Caco-2 (cell line): ENCODE measurements at places on chromosomes 16 and 17.

DNA sequence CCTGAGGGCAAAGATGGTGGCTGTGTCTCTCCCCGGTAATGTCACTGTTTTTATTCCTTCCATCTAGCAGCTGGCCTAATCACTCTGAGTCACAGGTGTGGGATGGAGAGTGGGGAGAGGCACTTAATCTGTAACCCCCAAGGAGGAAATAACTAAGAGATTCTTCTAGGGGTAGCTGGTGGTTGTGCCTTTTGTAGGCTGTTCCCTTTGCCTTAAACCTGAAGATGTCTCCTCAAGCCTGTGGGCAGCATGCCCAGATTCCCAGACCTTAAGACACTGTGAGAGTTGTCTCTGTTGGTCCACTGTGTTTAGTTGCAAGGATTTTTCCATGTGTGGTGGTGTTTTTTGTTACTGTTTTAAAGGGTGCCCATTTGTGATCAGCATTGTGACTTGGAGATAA is 5.5 kb upstream of the RAPGEFL1 start:
- H3K36me3 ChIP-seq, result peaks cover 9% of the 10 kb centered on the region
- H3K4me3 ChIP-seq, result no peak overlapping the region
- H3K4me1 ChIP-seq, result peaks cover 17% of the 10 kb centered on the region
- peak overlapping the region; percentile 26 for H3K27ac ChIP-seq

GRCh38 chr16:66844342-66845079 is at the start of gene CA7:
CA7 (plus strand) TSS chr16:66844414; CDS start chr16:66844488, 74 bp downstream.
- DNase-seq, result peak; percentile 33
- peak within 1 kb of the TSS; percentile 43 for H3K4me3 ChIP-seq
- no peaks in the 10 kb centered on the region; the same call in 1 of the 2 replicates for H3K27me3 ChIP-seq
- H3K36me3 ChIP-seq, result no peaks in the 10 kb centered on the region
- H3K27ac ChIP-seq, result no peak within 1 kb of the TSS

DNA sequence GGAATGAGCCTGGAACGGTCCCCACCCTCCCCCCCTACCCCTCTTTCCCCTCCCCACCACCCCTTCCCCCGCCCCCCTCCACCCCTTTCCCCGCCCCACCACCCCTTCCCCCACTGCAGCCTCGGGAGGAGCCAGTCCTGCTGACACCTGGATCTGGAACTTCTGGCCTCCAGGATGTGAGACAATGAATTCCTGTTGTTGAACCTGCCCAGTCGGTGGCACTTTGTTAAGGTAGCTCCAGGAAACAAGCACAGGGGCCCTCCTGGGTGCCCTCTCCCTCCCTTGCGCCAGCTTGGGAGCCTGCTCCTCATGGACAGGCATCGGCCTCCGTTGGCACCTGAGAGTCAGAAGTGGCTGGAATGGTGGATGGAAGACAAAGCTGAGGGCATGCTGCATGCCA is 152.4 kb upstream of the FOXF1 start:
- no peaks in the 10 kb centered on the region for H3K4me1 ChIP-seq
- no peak for DNase-seq
- no peak overlapping the region for H3K4me3 ChIP-seq
- no peak overlapping the region for H3K27ac ChIP-seq
- no peaks in the 10 kb centered on the region for H3K36me3 ChIP-seq

- H3K27ac ChIP-seq, result no peak overlapping the region
- no peaks in the 10 kb centered on the region for H3K27me3 ChIP-seq
- no peaks in the 10 kb centered on the region for H3K4me1 ChIP-seq
- no peaks in the 10 kb centered on the region for H3K36me3 ChIP-seq
- DNase-seq, result no peak
Observed at GRCh38 chr17:78450696-78451345, 72.4 kb downstream of the PGS1 start.

GRCh38 chr17:17917394-17917793 is 54.8 kb downstream of the TOM1L2 start:
- no peak overlapping the region for H3K27ac ChIP-seq
- H3K4me1 ChIP-seq, result peaks cover 54% of the 10 kb centered on the region
- H3K27me3 ChIP-seq, result no peaks in the 10 kb centered on the region
- H3K36me3 ChIP-seq, result no peaks in the 10 kb centered on the region
- no peak overlapping the region for H3K4me3 ChIP-seq
- no peak for DNase-seq

DNA sequence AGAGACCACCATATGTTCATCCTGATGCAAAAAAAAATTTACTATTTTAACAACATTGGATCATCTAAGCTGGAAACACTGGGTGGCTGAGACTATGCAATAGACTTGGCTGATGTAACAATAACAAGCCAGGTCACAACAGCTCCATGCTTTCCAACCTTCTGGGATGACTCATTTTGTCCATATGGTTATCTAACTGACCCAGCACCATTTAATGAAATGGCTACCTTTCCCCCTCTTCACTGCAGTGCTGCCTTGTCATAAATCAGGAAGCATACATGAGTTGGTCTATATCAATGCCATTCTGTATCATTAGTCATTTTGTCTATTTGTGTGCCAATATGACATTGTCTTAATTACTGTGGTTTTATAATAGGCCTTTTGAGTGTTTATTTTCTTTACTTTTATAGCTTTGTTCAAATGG is 217.6 kb upstream of the KCNJ16 start:
- H3K27me3 ChIP-seq, result no peaks in the 10 kb centered on the region
- no peaks in the 10 kb centered on the region; the same call in 1 of the 2 replicates for H3K36me3 ChIP-seq
- 0 out of 2 replicates have a peak, but pooled peaks cover 9% of the 10 kb centered on the region for H3K4me1 ChIP-seq
- no peak overlapping the region for H3K4me3 ChIP-seq
- peak; percentile 26 for DNase-seq
- no peak overlapping the region for H3K27ac ChIP-seq

DNA sequence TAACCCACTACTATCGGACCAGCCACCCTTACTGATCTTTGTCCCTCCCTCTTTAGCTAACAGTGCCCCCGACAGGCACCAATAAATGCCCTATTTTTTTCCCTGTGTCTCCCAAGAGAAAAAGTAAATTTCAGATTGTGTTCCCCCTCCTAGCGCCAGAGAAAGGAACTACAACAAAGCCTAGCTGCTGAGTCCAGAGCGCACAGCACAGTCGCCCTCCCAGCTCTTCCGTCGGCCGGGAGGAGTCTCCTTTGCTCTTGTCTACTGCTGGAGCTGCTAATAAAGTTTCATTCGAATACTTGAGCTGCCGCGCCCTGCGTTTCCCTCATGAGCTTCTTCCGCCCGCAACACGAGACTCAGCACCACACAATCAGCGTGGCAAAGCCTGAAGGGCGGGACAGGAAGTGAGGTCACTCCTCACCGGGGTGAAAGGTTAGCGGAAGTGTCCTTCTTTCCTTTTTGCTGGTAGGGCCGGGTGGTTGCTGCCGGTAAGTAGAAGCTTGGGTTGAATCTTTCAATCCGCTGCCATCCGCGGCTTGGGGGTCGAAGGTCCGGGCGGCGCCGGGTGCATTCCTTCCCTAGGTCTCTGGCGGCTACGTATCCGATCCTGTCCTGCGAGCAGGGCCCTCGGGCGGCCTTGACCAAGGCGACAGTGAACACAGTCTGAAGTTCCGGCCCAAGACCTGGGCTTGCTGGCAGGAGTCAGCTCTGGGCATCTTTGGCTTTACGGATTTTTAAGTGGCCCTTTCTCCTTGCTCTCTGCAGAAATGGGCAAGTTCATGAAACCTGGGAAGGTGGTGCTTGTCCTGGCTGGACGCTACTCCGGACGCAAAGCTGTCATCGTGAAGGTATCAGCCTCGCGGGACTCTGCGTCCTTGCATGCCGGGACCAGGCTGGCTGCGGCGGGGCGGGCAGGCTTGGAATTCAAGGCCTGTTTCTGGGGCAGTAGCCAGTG is at the start of gene RPL27:
RPL27 (plus strand) TSS at position 436 of the 955 bp plus-strand sequence; CDS start at position 768, 332 bp downstream.
- H3K36me3 ChIP-seq, result peaks cover 3% of the 10 kb centered on the region; the same call in 1 of the 2 replicates
- no peaks in the 10 kb centered on the region for H3K27me3 ChIP-seq
- peak within 1 kb of the TSS; percentile 59 for H3K4me3 ChIP-seq
- peak; percentile 98 for DNase-seq
- H3K27ac ChIP-seq, result peak within 1 kb of the TSS; percentile 99
- peaks cover 16% of the 10 kb centered on the region for H3K4me1 ChIP-seq

- DNase-seq, result no peak
- H3K27me3 ChIP-seq, result no peaks in the 10 kb centered on the region; the same call in 1 of the 2 replicates
- no peak overlapping the region for H3K27ac ChIP-seq
- H3K4me3 ChIP-seq, result no peak overlapping the region
- no peaks in the 10 kb centered on the region for H3K4me1 ChIP-seq
- no peaks in the 10 kb centered on the region for H3K36me3 ChIP-seq
Observed at GRCh38 chr17:35284955-35285354, 42.1 kb downstream of the SLFN5 start.

DNA sequence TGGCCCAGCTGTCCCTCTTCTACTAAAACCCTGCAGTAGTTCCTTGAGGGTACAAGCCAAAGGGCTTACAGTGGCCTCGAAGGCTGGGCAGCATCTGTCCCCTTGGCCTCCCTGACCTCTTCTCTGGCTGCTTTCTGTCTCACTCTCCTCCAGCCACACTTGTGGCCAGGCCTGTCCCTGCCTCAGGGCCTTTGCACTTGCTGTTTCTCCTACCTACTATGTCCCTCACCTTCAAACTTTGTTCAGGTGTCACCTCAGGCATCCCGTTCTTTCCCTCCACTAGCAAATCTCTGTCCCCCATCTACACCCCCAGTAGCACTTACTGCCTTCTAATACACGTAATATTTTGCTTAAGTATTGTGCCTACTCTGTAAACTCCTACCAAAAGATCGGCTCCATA is 6.0 kb downstream of the ABCC1 start:
- no peak for DNase-seq
- no peaks in the 10 kb centered on the region for H3K27me3 ChIP-seq
- peak overlapping the region; percentile 51 for H3K27ac ChIP-seq
- no peaks in the 10 kb centered on the region for H3K36me3 ChIP-seq

GRCh38 chr17:42691021-42691545 is 8.8 kb downstream of the CNTNAP1 start:
- H3K4me3 ChIP-seq, result no peak overlapping the region
- H3K4me1 ChIP-seq, result no peaks in the 10 kb centered on the region
- H3K27me3 ChIP-seq, result no peaks in the 10 kb centered on the region
- H3K27ac ChIP-seq, result no peak overlapping the region
- DNase-seq, result no peak
- H3K36me3 ChIP-seq, result no peaks in the 10 kb centered on the region

GRCh38 chr16:78597809-78598570 is 498.5 kb downstream of the WWOX start:
- no peaks in the 10 kb centered on the region for H3K36me3 ChIP-seq
- no peaks in the 10 kb centered on the region for H3K27me3 ChIP-seq
- no peak overlapping the region for H3K4me3 ChIP-seq
- DNase-seq, result no peak
- no peak overlapping the region for H3K27ac ChIP-seq
- no peaks in the 10 kb centered on the region; the same call in 1 of the 2 replicates for H3K4me1 ChIP-seq

- no peak overlapping the region for H3K27ac ChIP-seq
- no peak overlapping the region for H3K4me3 ChIP-seq
- H3K4me1 ChIP-seq, result peaks cover 5% of the 10 kb centered on the region; the same call in 1 of the 2 replicates
- no peaks in the 10 kb centered on the region; the same call in 1 of the 2 replicates for H3K36me3 ChIP-seq
- no peak for DNase-seq
- no peaks in the 10 kb centered on the region for H3K27me3 ChIP-seq
Observed at GRCh38 chr17:64972611-64973010, 53.3 kb upstream of the LRRC37A3 start.

GRCh38 chr16:83746611-83747010 is 61.2 kb upstream of the HSBP1 start:
- no peak for DNase-seq
- H3K27ac ChIP-seq, result no peak overlapping the region
- peaks cover 2% of the 10 kb centered on the region for H3K27me3 ChIP-seq

DNA sequence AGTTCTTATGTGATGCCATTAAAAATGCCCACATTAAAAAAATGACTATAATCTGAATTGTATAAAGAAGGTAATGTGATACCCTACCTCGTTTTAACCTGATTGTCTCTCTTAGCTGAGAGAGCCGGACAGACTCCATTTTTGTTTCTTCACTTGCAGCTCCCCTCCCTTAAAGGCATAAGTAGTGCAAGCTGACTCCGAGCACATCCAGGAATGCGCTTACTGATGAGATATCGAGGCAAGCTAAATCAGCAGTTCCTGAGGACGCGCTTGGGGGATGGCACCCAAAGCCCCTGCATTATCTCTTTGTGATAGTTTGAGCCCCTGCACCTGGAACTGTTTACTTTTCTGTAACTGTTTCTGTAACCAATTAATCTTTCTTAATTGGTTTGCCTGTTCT is 6.3 kb downstream of the KRT24 start:
- no peak for DNase-seq
- no peak overlapping the region for H3K4me3 ChIP-seq
- H3K27ac ChIP-seq, result no peak overlapping the region
- H3K4me1 ChIP-seq, result peaks cover 46% of the 10 kb centered on the region
- H3K36me3 ChIP-seq, result no peaks in the 10 kb centered on the region
- no peaks in the 10 kb centered on the region for H3K27me3 ChIP-seq

DNA sequence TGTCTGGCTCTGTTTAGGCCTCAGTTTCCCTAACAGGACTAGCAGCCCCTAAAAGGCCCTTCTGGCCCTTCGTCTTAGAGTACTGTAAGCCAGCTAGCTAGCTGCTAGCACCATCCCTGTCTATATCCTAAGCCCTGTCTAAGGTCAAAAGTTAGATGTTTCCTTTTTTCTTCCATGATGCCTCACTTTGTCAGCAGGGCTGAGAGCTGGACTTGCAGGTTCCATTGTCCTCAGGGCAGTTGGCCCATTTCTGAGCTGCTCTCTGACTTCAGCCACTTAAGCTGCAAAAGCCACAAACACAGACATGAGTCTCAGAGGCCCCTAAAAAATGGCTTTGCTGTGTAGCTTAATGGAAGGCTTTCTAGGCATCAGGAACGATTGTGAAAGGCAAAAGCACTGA is 187.7 kb downstream of the CBLN1 start:
- H3K4me3 ChIP-seq, result no peak overlapping the region
- no peaks in the 10 kb centered on the region for H3K36me3 ChIP-seq
- H3K27ac ChIP-seq, result no peak overlapping the region
- DNase-seq, result no peak
- H3K27me3 ChIP-seq, result no peaks in the 10 kb centered on the region

- DNase-seq, result no peak
- peak overlapping the region; percentile 12 for H3K27ac ChIP-seq
- H3K36me3 ChIP-seq, result no peaks in the 10 kb centered on the region; the same call in 1 of the 2 replicates
- H3K27me3 ChIP-seq, result no peaks in the 10 kb centered on the region
- H3K4me1 ChIP-seq, result 0 out of 2 replicates have a peak, but pooled peaks cover 7% of the 10 kb centered on the region
Observed at GRCh38 chr17:4944163-4944553, 4.1 kb downstream of the RNF167 start.

GRCh38 chr17:79728908-79729471 is 1.8 kb upstream of the ENPP7 start:
- no peaks in the 10 kb centered on the region for H3K27me3 ChIP-seq
- H3K4me3 ChIP-seq, result no peak overlapping the region
- DNase-seq, result no peak
- H3K27ac ChIP-seq, result peak overlapping the region; percentile 58
- no peaks in the 10 kb centered on the region for H3K36me3 ChIP-seq

- no peak overlapping the region for H3K27ac ChIP-seq
- no peaks in the 10 kb centered on the region for H3K36me3 ChIP-seq
- H3K4me1 ChIP-seq, result no peaks in the 10 kb centered on the region
Observed at GRCh38 chr16:12406158-12406557, 397.5 kb downstream of the CPPED1 start.

- H3K27me3 ChIP-seq, result no peaks in the 10 kb centered on the region
- no peak overlapping the region for H3K4me3 ChIP-seq
- H3K36me3 ChIP-seq, result peaks cover 2% of the 10 kb centered on the region
- no peaks in the 10 kb centered on the region for H3K4me1 ChIP-seq
Observed at GRCh38 chr17:82815354-82815753, 24.5 kb downstream of the ZNF750 start.
